Kidney epithelial cell (primary cell): ENCODE measurements at places on chromosomes 5 and 9.

GRCh38 chr9:131593091-131593820 lies 47.9 kb downstream of the PRRT1B start:
- no peak for DNase-seq

DNA sequence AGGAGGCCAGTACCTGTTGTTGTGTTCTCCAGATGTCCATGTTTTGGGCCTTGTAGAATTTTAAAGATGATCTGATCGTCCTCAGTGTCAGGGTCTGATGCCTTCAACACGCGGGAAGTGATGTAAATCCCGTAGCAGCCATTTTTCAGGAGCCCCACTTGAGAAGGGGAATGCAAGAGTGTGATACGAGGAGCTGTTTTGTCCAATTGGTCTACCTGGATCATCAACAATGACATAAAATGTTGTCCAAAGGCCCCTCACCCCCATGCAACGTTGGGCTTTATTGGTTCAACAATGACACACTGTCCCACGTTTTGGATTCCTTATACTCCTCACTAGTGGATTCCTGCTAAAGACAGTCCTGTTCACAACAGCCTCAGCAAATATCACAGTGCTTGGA lies 48.1 kb upstream of the CER1 start:
- no peak for DNase-seq

DNA sequence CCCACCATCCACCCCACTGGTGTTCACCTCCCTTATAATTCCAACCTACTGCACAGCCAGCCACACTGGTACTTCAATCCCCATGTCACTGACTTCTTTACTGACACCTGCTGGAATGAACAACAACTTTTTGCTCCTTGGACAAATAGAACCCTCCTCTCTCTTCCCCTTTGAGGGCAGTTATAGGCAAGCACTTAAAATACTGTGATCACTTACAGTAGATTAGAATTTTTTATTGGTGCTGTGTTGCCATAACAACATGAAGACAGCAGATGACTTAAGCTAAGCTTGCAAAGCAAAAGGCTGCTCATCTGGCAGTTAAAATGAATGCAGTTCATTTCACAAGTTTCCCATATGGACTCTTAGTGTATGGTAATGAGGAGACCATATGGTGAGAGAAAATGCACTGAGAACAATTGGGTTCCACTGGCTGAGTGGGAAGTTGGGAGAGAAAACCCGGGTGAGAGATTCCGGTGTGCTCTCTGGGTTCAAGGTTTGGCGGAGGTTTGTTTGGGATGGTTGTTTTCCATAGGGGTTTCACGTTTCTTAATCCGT lies 374.3 kb downstream of the EBF1 start:
- no peak for DNase-seq

GRCh38 chr5:169881702-169882303 lies 98.5 kb downstream of the INSYN2B start:
- no peak for DNase-seq

GRCh38 chr5:116130471-116130870 lies 45.6 kb downstream of the COMMD10 start:
- peak; percentile 25 for DNase-seq

- DNase-seq, result no peak
Measured at GRCh38 chr5:17854901-17855300, 220.6 kb downstream of the TAF11L14 start.

DNA sequence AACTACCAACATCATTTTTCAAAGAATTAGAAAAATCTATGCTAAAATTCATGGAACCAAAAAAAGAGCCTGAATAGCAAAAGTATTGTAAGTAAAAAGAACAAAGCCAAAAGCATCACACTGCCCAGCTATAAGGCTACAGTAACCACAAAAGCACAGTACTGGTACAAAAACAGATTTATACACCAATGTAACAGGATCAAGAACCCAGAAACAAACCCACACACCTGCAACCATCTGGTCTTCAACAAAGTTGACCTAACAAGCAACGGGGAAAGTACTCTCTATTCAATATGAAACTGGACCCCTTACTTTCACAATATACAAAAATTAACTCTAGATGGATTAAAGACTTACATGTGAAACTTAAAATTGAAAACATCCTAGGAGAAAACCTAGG lies 94.2 kb upstream of the TARS1 start:
- no peak for DNase-seq

DNA sequence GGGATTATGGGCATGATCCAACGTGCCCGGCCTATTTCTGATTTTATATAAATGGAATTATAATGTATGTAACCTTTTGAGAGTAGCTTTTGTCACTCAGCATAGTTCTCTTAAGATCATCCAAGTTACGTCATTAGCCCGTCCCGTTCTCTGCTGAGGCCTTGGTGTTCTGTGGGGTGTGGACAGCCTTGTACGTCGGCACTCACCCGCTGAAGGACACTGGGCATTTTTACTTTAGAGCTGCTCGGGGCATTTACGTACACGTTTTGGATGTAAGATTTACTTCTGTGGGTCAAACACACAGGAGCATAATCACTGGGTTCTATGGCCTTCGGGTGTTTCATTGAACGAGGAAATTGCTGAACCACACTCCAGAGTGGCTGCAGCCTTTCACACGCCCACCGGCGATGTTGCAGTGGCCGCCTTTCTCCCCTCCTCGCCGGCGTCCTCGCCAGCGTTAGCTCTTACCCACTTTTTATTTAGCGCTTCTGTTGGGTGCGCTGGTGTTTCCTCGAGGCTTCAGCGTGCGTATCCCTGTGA lies 101.8 kb downstream of the EHMT1 start:
- no peak for DNase-seq

- no peak for DNase-seq
Measured at GRCh38 chr5:146338774-146339714, at the start of gene POU4F3. POU4F3 (plus strand) TSS chr5:146338839; CDS start chr5:146339113, 274 bp downstream.

DNA sequence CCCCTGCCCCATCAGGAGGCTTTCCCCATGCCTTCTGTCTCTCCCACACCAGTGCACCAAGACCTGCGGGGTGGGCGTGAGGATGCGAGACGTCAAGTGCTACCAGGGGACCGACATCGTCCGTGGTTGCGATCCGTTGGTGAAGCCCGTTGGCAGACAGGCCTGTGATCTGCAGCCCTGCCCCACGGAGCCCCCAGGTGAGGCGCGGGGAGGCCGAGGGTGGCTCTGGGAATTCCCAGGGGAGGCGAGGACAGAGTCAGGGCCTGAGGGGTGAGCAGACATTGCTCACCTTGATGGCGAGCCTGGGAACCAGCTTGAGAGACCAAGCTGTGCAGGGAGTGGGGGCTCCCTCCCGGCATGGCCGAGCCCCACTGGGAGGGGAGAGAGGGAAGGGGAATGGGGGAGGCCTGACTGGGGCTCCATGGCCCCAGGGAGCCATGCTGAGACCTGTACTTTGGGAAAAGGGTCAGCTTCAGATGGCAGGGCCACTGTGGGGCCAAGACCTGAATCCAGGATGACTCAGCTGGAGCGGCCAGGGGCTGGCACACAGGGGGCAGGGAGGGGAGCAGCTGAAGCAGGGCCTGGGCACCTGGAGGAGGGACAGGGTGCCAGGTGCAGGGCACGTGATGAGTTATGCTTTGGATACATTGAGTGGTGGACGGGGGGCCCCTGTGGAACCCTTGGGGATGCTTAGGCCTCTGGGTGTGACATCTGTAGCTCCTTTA lies 35.2 kb downstream of the FAM163B start:
- no peak for DNase-seq

DNA sequence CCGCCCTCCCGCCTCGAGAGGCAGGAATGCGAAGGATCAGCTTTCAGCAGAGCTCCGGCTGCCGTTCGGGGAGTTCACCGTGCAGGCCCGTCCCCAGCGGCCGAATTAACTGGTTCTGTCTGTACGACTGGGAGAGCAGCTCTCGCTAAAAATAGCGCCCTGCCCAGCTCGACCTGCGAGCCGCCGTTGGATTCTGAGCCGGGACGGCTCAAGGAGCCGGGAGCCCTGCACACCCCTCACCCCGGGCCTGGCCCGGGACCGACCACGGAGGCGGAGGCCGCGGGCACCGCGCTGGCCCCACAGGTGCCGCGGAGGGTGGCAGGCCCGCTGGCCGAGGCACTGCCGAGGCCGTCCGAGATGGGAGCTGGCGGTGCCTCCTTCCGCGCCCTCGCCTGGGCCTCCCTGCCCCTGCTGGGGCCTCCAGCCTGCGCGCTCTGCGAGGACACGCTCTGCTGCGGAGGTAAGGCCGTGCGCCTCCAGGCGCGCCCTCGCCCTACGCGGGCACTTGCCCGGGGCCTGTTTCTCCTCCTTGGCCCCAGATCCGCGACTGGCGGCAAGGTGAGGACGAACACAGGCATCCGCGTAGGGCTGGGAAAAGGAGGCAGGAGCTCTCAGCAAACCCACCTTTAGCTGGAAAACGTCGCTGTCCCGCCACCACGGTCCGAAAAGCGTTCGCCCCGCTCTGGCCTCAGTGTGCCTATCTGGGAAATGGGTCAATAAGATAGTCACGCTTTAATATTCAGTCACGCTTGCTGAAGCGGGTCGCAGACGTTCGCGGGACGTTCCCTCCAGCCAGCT lies 53.1 kb upstream of the DAB2IP start:
- DNase-seq, result peak; percentile 47
